ENCODE measurements at places on chromosomes 7 and 10. TPM values are rescaled to one million over a fixed set of nuclear protein-coding genes. Genes with fewer than 3 reads are reported as not detected.
A peak's percentile ranks its signal among the peaks of the same experiment; 100 is the strongest.

DNA sequence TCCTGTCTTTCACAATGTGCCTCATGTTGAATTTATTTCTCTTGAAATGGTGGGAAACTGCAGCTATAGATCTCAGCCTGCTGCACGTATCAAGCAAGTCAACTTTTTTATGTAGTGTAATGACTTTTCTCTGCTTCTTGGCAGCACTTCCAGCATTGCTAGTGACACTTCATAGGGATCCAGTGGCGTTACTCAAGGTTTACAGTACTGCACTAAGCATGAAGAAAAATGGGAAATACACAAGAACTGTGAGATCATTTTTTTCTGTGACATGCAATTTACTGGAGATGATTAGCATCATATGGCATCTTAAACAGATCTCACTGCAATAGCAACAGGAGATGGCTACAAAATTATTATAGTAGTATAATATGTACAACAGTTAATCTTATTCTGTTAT is 90.9 kb downstream of the POLR1F start:
- no peak for DNase-seq

DNA sequence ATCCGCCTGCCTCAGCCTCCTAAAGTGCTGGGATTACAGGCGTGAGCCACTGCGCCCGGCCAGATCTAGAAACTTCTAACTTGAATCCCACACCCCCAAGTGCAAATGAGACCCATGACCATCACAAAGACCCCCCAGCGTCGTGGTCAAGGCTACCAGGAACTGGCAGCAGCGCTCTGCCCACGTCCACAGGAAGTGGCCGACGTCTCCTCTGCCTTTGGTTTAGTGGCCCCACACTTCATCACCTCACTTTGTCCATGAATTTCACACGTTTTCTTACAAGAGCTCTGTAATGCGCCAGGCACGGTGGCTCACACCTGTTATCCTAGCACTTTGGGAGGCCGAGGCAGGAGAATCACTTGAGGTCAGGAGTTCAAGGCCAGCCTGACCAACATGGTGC is 53.5 kb upstream of the TNRC18 start:
- no peak for DNase-seq

DNA sequence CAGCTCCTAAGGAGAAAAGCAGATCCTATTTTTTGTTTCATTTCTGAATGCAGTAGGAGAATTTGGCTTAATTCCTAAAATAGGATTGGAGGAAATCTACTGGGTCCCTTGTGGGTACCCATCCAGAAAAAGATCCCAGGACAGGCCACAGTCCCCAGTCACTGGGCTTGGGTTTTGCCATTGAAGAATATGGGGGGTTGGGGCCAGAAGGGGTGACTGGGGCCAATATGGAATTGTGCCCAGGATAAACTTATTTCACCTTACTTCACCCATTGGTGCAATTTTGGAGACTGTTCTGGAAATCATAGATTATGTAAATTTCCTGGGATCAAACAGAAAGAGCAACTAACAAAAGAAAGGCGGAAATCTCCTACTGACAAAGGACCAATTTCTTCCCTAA is 5.0 kb downstream of the HOXA5 start:
- DNase-seq = no peak

DNA sequence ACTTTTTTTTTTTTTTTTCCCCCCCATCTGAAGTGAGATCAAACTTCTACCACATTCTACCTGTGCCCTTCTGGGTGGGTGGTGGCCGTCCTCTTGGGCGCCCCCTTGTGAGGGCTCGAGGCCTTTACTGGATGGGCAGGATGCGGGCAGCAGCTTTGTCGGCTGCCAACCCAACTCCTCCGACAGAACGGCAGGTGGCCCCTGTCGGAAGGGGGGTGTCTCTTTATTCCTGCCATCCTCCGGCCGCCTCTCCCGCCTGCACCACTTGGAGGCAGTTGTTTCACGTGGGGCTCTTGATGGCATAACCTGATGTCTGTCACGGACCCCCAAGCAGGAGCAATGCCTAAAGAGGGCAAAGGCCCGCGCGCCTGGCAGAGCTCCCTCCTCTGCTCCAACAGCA is 31.0 kb downstream of the AMZ1 start:
- DNase-seq = no peak

The LIPF gene
- not detected for total RNA-seq

DNA sequence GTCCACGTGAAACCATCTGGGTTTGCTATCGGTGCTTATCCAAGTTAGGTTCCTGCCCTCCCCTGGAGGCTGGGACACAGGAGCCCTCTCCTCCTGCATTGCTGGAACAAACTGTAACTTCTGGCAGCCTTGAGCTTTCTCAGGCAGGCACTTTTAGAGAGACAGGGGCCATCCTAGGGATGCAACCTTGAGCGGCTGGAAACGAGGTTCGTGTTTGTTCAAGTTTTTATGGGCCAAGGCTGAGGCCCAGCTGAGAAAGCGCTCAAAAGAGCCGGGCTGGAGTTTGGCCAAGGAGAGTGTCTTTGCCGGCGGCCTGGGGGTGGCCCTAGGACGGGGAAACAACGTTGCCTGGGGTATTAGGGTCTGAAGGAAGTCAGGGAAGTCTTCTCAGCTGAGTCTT is 5.5 kb upstream of the MMD2 start:
- DNase-seq = no peak

- DNase-seq = no peak
Observed at GRCh38 chr7:27688646-27689045, 26.0 kb upstream of the HIBADH start.

DNA sequence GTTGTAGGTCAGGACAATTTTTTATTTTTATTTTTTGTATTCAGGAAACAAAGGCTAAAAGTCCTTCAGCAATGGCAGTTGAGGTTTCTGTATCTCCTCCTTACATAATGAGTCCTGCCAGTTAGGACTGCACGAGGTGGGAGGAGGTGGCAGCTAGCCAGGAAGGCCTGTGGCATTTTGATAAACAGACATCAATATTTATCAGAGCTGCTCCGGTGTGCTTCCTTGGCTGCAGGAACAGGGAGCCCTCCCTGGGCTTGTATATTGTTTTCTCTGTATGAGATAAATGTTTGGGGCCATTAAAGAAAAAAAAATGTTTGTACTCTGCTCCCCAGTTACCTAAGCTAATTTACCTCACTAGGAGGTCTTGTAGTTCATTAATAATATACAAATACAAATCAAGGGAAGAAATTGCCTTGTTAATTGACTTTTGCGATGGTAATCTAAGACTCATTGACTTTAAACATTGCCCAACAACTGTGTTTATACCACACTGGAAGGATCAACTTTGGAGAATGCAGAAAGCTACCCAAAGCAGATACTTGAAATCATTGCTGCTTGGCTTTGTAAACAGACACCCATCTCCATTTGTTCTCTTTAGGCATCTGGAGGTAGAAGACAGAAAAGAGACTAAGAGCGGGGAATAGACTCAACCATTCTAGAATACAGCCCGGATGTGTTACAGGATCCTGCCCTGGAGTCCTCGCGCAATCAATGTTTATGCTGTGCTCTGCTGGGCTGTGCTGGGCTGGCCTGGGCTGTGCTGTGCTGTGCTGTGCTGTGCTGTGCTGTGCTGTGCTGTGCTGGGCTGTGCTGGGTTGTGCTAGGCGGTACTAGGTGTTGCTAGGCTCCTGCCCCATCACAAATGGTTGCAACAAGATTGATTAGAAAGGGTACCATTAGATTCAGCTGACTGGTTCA is 36.5 kb upstream of the PDZD8 start:
- no peak for DNase-seq

DNA sequence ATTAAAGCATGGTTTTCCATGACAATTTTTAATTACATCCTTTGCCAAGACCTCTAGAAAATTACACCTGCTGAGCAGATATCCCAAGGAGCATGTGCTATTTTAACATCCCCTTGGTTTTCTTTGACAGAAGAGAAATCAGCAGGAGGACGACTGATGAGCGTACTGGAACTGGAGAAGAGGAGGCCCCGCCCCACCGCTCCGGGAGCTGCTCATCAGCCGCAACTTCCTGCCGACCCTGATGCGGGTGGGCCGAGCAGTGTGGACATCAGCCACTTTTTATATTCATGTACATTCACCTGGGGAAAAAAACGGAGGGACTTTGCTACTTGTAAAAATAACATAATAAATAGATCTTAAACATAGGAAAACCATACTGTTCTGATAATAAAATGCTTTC is 54.2 kb downstream of the CDC123 start:
- no peak for DNase-seq

GRCh38 chr10:3727268-3727667 is 57.7 kb downstream of the KLF6 start:
- no peak for DNase-seq

DNA sequence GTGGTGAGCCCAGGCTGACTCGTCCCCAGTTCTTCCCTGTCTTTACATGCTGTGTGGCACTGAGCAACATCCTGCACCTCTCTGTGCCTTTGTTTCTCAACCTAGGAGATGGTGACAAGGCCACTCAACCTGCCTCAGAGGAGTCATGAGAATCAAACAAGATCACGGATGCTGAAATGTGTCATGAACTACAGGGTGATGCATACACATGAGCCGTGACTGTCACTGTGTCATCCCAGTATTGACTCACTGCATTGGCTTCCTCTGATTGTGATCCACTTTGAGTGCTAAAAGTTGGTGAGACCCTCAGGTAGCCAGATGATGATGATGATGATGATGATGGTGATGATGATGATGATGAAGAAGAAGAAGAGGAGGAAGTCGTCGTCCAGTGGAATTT is 11.5 kb downstream of the C10orf71 start:
- no peak for DNase-seq

- no peak for DNase-seq
Observed at GRCh38 chr7:132932296-132933071, 149.4 kb downstream of the CHCHD3 start.

- DNase-seq = no peak
Observed at GRCh38 chr10:87646192-87646909, 13.3 kb upstream of the PAPSS2 start.

The ATAD1 gene
- total RNA-seq = 33.6 TPM

- no peak for DNase-seq
Observed at GRCh38 chr7:106070567-106071254, 41.4 kb downstream of the SYPL1 start.

The VENTX gene
- total RNA-seq = 2.5 TPM

The AMZ1 gene
- 1.2 TPM for total RNA-seq

DNA sequence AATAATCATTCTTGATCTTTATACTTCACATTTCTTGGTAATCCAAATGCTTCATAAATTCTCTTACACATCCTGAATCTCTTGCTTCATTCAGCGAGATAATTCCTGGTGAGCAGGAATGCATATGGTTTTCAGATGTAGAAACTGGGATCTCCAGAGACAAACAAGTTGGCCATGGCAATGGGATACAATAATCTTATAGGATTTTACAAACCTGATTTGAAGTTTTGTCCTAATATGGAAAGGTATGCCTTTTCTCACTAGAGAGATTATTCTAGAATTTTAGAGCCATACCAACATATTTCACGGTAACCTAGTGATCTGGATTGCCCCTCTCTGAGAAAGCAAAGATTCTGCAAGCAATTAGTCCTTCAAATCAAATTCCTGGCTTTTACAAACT is 13.1 kb upstream of the TRDMT1 start:
- DNase-seq = no peak

DNA sequence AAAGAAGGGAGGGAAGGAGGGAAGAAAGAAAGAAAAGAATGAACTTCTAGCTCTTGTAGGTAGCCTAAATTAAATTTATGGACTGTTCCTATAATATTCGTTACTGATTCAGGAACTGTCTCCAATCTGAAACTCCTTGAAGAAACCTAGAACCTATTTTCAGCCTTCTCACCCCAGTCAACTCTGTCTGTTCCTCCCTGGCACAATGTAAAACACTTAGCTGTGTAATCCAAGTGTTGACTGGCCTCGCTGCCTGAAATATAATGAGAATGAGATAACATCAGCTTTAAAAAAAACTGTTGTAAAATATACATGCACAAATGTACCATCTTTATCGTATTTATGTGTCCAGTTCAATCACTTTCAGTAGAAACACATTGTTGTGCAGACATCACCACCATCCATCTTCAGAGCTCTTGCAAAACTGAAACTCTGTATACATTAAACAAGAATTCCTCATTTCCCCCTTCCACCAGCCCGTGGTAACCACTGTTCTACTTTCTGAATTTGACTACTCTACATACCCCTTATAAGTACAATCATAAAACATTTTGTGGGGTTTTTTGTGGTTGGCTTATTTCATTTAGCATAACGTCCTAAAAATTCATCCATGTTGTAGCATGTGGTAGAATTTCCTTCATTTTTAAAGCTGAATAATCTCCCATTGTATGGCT is 6.3 kb upstream of the C7orf33 start:
- no peak for DNase-seq

- peak; percentile 53 for DNase-seq
Observed at GRCh38 chr7:135879233-135879632, 97.9 kb downstream of the MTPN start.

DNA sequence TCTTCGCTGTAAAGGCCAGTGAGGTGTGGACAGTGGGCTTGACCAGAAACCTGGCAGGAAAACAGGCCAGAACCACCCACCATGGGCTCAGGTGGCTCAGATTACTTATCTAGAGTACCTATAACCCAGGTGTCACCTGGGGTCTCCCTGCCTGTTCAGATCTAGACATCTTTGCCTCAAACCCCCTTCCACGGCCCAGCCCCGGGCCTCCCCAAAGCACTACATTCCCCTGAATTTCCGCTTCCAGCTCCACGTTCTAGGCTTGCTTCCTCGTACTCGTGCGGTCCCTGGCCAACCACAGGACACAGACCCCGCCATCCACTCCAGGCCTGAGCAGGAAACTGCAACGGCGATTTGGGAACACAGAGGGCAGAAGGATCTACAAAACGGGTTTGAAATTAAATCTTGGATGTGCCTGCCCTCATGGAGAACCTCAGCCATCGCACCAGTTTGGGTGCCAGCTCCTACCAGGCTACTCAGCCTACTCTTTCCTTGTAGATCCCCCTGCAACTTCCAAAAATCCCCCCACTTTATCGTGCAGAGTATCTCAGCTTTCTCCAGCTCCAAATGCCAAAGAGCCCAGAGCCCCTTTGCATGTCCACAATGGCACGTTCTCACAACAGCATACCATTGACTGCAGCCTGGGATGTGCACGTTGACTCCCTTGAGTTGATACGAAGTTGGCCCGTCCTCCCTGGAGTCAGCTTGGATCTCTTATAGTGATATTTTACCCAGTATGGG is 62.7 kb upstream of the CACUL1 start:
- no peak for DNase-seq

Measured in esophagus muscularis mucosa (tissue), 4 donors.